ENCODE measurements at places on chromosomes 5 and 9. TPM values are rescaled to one million over a fixed set of nuclear protein-coding genes. Genes with fewer than 3 reads are reported as not detected.

The LRRC14B gene
- polyA plus RNA-seq = 0.08 TPM

The CENPK gene
- polyA plus RNA-seq = 32.6 TPM

The INSL4 gene
- not detected for polyA plus RNA-seq

The NTRK2 gene
- 111 TPM for polyA plus RNA-seq

The CARTPT gene
- not detected for polyA plus RNA-seq

The MRPL41 gene
- polyA plus RNA-seq = 14.7 TPM

The ALDH7A1 gene
- polyA plus RNA-seq = 172 TPM

The DNM1 gene
- polyA plus RNA-seq = 74.6 TPM

The SPAG8 gene
- 7.0 TPM for polyA plus RNA-seq

The AMBP gene
- 0.95 TPM for polyA plus RNA-seq

The FOXI1 gene
- polyA plus RNA-seq = 7.8 TPM

The MOB3B gene
- 25.5 TPM for polyA plus RNA-seq

The NFIB gene
- polyA plus RNA-seq = 18.1 TPM

The TMEFF1 gene
- 5.4 TPM for polyA plus RNA-seq

The OBP2B gene
- polyA plus RNA-seq = not detected

The ABO gene
- polyA plus RNA-seq = 6.8 TPM

The AGXT2 gene
- 51.6 TPM for polyA plus RNA-seq

The PTGS1 gene
- 4.4 TPM for polyA plus RNA-seq

The PCDHGA2 gene
- 6.8 TPM for polyA plus RNA-seq

The MXD3 gene
- polyA plus RNA-seq = 11.4 TPM

The GFPT2 gene
- polyA plus RNA-seq = 4.5 TPM

The DEPDC1B gene
- 31.0 TPM for polyA plus RNA-seq

The FOXD1 gene
- 9.6 TPM for polyA plus RNA-seq

The ANKRD18B gene
- polyA plus RNA-seq = 0.69 TPM

The PHYHD1 gene
- polyA plus RNA-seq = 57.0 TPM

The CDX1 gene
- 0.54 TPM for polyA plus RNA-seq

The PROB1 gene
- 1.9 TPM for polyA plus RNA-seq

The MAMDC4 gene
- polyA plus RNA-seq = 3.1 TPM

The C5orf58 gene
- not detected for polyA plus RNA-seq

The FBXW2 gene
- 39.6 TPM for polyA plus RNA-seq

The OXCT1 gene
- 74.6 TPM for polyA plus RNA-seq

The HMGCS1 gene
- polyA plus RNA-seq = 112 TPM

The N4BP3 gene
- polyA plus RNA-seq = 3.8 TPM

The BAAT gene
- polyA plus RNA-seq = 0.21 TPM

The PTGES gene
- 5.1 TPM for polyA plus RNA-seq

The SGCD gene
- 5.1 TPM for polyA plus RNA-seq

The UBAP2 gene
- polyA plus RNA-seq = 34.2 TPM

The PCDHB4 gene
- 2.9 TPM for polyA plus RNA-seq

The NEURL1B gene
- 12.4 TPM for polyA plus RNA-seq

The TBCA gene
- 315 TPM for polyA plus RNA-seq

The BTNL9 gene
- polyA plus RNA-seq = 8.0 TPM

The IL31RA gene
- polyA plus RNA-seq = 0.14 TPM

The ARHGEF39 gene
- 8.1 TPM for polyA plus RNA-seq

The MVB12B gene
- 14.5 TPM for polyA plus RNA-seq

The GABRA1 gene
- not detected for polyA plus RNA-seq

The GAS1 gene
- 45.8 TPM for polyA plus RNA-seq

The ZNF658 gene
- 9.2 TPM for polyA plus RNA-seq

The MEIKIN gene
- 0.18 TPM for polyA plus RNA-seq

The ANKRD31 gene
- polyA plus RNA-seq = 0.49 TPM

Measured in right renal cortex interstitium (tissue), 3 donors.